ENCODE measurements at places on chromosomes 16 and 17.

DNA sequence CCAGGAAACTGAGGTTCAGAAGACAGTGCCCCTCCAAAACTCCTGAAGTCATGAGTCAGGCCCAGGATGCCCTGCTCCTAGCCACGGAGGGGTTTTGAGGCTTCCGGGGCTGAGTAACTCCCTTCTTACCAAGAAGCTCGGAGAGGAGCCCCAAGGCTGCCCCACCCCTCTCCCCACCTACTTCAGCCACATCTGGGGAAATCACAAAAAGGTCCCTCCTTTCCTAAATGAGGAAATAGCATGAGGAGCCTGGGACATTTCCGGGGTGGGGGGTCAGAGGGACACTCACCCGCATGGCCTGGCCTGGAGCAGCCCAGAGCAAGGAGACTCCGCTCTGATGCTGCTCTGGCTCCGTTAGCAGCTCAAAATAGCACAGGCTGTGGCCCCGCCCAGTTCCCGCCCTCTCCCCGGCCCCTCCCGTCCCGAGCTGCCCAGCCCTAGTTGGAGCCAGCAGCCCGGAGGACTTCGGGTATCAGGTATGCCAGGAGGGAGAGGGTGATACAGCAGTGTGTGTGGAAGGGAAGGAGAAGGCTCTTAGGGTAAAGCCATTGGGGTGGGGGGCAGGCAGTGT is 40.1 kb downstream of the MYO18A start:
- peak; percentile 62 for DNase-seq

DNA sequence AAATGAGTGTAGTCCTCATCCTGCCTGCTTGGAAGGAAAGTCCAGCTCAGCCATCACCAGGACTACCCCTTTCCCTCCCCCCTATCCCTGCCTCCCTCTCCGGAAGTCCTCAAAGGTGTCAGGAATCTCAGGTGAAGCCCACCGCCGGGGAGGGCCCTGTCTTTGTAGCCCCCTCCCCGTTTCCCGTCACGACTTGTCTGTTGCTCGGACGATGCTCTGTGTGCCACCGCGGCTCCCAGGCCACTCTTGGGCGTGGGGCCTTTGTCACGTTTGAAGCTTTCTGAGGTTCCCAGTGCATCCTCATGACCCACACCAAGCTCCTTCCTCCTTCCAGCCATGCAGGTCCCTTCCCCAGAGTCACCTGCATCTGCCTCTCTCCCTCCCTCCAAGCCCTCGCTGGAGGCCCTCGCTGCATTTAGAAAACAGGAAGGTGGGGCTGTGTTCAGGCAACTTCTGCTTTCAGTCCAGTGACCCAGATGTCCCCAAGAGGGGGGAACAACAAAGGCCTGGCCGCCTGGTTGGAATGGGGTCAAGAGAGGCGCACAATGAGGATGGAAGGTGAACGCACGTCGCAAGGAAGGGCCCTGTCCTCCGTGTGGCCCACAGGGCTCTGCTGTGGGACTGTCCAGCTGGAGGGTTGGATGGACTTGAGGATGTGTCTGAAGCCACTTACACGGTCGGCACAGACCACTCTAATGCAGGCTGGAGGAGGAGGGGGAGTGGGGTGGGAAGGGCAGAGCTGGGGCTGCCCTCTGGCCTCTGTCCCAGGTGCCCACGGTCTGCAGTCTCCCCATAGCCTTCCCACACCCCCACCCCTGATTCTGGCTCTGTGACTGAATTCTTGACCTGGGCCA is 59.9 kb downstream of the OR1D5 start:
- no peak for DNase-seq

- no peak for DNase-seq
These were observed 2.4 kb upstream of the TACO1 start for GRCh38 chr17:63598281-63598680.

GRCh38 chr16:87465306-87465705 is 27.5 kb downstream of the ZCCHC14 start:
- DNase-seq, result no peak

DNA sequence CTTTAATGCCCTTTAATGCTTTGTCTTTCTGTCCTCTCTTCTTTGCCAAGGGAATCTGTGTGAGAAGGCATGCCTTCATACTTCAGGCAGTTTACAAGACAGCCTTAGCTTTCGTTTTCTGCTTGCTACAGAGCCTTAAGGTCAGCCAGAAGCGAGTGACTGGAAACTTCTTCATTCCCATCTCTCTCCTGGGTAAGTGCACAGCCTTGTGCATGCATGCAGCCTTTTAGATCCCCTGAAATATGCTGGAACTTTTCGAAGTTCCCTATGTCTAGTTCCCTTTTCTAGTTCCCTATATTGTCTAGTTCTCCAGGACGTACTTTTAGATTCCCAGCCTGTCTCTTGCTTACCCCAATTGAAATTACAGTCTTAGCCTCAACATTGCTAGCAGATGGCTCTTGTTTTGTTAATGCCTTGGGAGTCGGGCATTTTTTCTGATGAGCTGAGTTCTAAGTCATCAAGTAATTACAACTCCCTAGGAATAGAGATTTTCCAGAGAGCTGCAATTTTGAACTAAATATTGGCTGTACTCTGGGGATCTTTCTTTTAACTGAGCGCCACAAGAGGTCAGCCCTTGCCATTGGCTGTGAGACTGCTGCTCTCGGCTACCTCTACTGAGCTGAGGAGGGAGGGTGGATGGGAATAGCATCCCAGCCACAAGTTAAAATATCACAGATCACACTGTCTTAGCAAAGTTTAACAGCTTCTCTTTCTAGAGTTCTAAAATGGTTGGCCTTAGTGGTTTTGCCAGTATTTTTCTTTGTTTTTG is 22.7 kb upstream of the PPM1D start:
- no peak for DNase-seq

DNA sequence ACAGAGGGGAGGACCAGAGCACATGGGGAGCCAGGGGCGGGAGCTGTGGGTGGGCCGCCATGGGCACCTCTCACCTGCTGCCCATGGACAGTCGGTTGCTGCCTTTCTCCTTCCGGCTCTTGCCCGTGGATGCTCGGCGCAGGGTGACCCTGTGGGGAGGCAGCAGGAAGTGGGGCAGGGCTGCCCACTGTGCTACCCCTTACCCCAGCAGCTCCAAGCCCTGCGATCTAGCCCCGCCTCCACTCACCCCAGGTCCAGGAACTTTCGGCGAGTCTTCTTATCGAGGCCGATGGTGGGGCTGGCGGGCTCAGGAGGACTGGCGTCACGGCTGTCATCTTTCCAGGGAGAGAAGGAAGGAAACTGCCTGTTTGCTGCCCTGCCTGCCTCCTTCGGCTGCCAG is 14.2 kb downstream of the SAMD14 start:
- no peak for DNase-seq

- DNase-seq, result no peak
These were observed 64.6 kb downstream of the MRTFB start for GRCh38 chr16:14135704-14136103.

DNA sequence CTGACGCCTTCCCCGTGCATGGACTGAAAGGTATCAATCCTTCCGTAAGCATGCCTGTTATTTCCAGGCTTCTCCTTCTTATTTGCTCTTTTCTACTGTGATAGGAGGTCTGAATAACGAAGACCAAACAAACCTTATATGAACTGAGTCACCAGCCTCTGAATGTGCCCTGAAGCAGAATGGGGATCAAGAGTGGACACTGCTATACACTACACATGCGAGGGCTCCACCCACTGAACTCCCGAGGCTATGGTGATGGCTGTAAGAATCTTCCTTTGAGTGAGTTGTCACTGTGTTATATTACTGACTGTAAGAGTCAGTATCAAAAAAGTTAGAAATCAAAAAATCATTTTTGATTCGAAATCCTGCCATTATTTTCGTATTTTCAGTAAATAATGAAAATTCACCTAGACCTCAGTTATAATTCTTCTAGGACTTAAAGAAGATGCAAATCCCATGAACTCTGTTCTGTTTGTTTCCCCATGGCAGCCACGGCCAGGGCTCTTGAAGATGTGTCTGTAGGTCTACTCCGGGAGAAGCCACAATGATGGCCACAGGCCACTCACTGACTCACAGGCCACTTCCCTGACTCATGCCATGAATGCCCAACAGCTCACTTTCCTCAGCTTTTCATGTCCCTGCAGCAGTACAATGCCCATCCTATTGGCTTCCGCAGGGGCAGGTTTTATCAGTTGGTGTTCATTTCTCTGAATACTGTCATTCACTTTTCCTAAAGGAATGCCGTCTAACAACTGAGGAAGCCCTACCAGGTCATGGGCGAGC is 54.7 kb downstream of the ZZEF1 start:
- DNase-seq, result no peak

DNA sequence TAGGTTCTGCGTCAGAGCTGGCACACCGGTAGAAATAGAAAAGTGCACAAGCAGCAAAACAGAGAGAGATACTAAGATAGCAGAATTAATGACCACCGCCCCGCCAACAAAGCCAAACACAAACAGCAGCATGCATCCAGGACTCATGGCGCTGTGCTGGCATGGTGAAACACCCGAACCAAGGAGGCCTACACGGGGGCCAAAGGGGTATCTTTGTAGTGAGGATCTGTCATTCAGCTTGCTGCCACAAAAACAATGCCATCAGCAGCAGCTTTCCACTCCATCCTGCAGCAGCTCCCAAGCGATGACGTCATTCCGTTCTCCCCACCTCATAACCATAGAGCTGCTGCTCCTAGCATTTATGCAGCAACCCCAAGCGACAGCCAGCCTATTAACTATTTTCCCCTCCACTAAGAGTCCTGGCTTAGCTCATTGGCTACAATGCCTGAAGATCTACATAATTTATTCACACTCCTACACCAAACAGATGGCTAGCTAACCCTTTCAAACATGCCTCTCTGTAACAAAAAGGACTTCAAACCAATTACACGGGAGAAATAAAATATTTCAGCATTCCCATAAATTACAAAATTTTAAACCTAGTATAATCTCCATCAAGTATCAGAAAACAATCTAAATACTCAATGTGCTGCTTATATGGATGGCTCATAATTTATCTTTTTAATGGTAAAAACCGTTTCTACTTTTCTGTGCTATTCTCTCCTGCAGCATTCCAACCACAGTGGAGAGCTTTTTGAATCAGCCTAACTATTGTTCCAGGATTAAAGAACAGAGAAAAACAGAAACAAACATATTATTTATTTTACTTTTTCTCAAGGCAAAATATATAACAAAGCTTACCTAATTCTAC is 73.9 kb downstream of the SPAG9 start:
- DNase-seq, result no peak

- DNase-seq, result no peak
These were observed 14.2 kb downstream of the C16orf90 start for GRCh38 chr16:3480901-3481695.

DNA sequence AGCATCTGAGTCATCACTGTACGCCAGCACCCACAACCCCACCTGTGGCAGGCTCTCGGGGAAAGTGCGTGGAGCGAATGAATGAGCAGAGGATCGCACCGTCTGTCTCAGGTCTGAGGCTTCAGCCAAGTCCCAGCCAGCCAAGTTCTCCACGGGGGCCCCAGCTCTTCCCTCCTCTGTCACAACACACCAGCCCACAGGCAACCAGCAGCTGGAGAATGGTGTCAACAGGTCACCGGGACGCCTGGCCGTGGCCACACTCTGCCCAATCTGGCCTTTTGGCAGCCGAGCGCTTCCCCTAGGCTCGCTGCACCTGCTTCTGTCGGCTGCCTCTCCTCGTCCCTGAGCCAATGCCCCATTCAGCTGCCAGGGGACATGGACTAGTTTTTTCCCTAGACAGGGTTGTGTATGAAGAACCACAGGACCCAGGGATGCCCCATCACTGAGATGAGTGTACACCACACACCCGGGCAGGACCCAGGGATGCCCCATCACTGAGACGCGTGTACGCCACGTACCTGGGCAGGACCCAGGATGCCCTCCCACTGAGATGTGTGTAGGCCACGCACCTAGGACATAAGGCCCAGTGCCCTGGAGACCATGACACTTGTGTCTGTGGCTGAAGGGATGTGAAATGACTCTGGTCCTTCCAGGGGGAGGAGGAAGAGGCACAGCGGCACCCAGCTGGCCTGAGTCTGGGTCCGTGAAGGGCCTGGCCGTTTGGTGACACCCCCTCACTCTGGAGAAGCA is 52.8 kb downstream of the ABR start:
- no peak for DNase-seq

DNA sequence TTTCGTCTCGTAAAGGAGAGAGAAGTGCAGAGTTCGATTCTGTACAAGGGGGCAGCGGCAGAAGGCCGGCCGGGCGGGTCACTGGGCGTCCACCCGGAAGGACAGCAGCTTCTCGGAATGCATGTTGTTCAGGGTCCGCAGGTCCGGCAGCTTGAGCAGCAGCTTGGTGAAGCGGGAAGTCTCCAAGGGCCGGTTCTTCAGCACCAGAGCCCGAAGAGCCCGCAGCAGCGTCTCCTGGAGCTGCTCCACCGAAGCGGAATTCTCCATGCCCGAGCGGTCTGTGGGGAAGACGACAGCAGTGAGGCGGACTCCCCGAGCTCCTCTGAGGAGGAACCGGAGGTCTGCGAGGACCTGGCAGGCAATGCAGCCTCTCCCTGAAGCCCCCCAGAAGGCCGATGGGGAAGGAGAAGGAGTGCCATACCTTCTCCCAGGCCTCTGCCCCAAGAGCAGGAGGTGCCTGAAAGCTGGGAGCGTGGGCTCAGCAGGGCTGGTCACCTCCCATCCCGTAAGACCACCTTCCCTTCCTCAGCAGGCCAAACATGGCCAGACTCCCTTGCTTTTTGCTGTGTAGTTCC is 7.3 kb downstream of the NR1D1 start:
- DNase-seq, result no peak

DNA sequence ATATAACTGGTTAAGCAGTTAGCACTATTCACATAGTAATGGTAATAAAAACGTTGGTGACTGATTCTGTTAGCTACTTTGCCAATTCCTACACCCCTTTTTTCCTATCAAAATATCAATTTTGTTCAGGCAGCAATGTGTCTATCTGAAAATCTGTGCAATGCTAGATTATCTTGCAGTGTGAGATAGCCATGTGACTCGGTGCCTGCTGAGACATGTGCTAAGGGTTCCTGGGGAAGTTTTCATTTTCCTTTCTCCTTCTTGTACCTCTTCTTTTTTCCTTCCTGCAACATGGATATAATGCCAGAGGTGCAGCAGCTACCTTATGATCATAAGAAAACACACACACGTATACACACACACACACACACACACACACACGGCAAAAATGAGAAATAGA is 100.5 kb upstream of the SHISA6 start:
- DNase-seq, result no peak

DNA sequence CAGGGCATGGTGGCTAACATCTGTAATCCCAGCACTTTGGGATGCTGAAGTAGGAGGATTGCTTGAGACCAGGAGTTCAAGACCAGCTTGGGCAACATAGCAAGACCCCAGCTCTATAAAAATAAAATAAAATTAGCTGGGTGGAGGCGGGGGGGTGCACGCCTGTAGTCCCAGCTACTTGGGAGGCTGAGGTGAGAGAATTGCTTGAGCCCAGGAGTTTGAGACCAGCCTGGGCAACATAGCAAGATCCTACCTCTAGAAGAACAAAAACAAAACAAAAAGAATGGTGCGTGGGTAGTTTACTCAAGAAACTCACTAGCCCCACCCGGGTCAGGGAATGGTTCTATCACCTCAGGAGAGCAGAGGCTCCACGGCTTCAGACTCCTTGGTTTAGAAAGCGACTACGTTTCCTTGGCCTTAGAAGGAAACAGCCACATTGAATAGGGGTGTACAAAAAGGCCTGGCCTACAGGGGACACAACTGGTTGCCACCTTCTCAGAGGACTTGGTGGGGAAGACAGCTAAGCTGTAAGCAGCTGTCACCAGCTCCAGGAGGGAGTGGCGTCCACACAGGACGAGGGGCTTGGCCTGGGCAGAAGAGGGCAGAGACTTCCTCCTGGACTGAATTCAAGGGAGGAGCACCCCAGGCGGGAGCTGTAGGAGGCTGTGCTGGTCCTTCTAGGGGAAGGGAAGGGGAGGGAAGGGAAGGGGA is 716 bp downstream of the TK1 start:
- DNase-seq, result no peak
